ENCODE measurements at places on chromosomes 3 and 15.

DNA sequence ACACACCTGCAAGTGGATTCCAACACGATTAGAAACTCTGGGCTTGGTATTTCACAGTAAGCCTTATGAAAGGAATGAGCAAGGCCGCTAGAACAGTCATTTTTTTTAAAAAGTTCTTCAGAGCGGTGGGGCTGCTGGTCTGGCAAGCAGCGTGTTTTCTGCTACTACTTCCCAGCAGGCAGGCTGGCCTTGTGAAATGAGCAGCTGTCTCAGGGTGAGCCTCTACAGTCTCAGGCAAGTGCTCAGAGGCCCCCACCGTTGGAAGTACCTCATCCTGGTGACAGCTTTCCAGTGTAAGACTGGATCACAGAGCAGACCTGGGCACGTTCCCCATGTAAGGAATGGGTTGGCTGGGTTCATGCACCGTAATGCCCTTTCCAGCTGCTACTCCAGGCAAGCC is 119.2 kb downstream of the LRIG1 start:
- DNase-seq = no peak

- DNase-seq = no peak
Observed at GRCh38 chr3:191455257-191455952, 5.6 kb upstream of the PYDC2 start.

- DNase-seq = peak; percentile 90
Observed at GRCh38 chr15:92917598-92918407, 17.7 kb downstream of the CHD2 start.

DNA sequence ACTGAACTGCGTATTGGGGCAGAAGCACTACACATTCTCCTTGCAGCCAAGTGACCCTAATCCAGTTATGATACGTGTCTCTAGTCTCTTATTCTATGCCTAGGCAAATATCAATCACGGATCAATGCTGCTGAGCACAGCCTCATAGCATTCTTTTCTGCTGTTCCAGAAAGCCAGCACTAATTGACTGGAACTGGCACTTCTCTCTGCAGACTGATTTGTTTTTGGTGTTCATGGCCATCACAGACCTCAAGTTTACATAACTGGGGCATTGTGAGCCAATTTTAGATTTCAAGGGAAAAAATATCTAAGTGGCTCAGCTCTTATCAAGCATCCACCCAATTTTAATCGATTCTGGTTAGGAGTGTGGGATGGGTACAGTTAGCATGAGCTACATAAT is 37.9 kb downstream of the GLDN start:
- DNase-seq = no peak

GRCh38 chr3:10467904-10468612 is 37.3 kb downstream of the ATP2B2 start:
- DNase-seq = no peak
